ENCODE measurements at places on chromosomes 2 and 18.

GRCh38 chr2:42547446-42548295 is 20.8 kb upstream of the MTA3 start:
- no peak for DNase-seq

DNA sequence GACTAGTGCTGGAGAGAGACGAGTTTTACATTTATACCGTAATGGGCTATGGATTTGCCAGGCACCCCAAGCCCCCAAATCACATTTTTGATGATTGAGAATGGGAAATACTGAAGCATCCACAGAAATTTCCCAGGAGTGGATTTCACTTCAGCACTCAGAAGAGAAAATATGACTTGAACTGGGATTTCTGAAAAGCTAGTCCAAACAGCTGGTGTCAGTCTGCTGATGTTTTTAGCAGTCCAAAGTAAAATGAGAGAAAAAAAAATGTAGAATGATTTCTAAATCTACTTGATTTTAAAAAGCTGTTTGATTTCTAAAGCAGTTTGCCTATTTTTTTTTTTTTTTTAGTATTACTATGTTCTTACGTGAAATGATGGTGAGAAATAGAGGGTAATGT is 105.0 kb downstream of the PLEKHM3 start:
- DNase-seq, result no peak

- DNase-seq, result no peak
These were observed 87.3 kb upstream of the LCLAT1 start for GRCh38 chr2:30359644-30360167.

- peak; percentile 23 for DNase-seq
These were observed 529 bp upstream of the MTA3 start for GRCh38 chr2:42567806-42568400.

DNA sequence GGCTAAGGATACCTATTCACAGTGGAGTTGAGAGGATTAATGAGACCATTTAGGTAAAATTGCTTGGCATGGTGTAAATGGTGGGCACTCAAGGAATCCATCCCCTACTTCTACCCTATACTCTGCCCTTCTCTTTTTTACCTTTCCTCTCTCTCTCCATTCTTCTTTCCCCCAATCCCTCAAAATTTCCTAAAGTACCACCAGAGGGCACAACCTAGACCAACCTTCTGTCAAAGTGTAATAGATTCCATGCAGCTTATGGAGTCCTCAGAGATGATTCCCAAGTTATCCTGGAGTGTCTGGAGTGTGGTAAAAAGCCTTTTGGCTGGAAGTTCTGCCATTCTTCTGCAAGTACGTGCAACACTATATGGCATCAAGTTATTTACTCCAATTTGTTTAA is 33.0 kb upstream of the CCDC195 start:
- DNase-seq, result no peak

DNA sequence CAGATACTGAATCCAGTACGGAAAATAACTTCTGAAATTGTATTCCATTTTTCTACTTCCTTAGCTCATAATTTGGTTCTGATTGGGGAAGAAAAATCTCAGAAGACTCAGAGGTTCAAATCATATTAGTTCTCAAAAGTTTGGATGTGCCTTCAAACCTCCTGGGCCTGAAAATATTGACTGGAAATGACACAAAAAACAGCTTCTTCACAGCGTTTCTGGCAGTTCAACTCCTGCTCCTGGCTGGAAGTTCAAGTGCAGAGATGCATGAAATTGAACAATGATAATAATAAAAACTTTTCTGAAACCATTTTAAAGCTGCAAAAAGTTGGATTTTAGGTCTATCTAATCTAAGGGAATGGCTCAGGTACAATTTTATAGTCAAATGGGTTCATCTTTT is 1459.9 kb upstream of the CELF4 start:
- no peak for DNase-seq

- DNase-seq, result no peak
These were observed 62.8 kb upstream of the DTNA start for GRCh38 chr18:34647251-34647650.

DNA sequence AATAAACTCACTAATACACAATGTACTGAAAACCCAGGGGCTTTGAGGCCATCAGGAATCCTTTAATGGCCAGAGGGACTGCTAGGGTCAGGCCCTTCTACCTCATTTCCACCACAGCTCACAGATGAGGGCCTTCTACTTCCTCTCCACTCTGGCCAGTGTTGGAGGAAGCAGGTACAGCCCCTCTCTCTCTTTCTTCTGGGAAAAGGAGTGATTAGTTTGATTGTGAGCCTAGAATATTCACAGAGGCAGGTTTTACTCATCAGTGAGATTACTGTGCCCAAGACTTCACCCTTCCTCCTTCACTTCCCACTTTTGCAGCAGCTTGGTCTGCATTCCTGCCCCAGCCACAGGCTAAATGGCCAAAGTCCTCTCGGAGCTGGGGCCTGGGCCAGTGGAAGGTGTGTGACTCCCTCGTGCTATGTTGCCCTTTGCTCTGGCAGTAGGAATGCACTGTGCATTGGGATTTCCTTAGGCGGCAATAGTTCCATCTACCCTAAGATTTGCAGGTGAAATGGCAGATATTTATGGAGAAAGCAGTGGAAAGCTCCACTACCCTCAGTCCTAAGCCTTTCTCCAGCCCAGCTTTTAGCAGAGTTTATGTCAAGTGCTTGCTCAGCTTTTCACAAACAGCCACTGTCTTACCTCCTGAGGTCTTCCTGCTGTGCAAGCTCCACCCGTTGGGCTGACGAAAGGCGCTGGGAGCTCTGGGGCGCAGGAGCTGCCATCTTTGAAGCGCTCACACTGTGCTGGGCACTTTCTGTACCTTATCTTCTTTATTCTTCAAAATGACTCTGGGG is 36.2 kb upstream of the YES1 start:
- DNase-seq, result no peak

GRCh38 chr2:124250433-124250832 is 225.3 kb downstream of the CNTNAP5 start:
- DNase-seq, result no peak

DNA sequence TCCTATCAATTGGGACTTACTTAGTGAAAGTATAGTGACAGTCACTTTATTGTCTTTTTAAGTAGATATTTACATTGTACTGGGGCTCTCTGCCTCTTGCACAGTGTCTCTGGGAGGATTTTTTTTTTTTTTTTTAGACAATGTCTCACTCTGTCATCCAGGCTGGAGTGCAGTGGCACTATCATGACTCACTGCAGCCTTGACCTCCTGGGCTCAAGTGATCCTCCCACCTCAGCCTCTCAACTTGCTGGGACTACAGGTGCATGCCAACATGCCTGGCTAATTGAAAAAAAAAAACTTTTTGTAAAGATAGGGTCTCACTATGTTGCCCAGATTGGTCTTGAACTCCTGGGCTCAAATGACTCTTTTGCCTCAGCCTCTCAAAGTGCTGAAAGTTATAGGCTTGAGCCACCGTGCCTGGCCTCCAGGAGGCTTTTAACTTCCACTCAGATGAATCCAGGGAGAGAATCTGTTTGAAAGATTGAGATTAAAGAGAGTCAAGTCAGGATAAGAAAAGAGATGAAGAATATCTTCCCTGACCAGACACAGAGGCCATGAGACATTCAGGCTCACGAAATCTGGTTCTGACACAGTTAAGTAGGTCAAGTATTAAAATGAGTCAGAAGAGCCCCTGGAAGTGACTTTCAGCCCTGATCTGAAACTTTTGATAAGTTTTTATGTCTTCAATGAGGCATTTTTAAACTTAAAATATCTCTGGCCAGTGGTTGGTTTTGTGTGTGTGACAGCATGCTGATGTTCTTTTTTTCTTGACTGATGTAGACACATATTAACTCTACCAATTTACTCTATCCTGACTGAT is 18.3 kb downstream of the ARHGEF33 start:
- DNase-seq, result no peak

DNA sequence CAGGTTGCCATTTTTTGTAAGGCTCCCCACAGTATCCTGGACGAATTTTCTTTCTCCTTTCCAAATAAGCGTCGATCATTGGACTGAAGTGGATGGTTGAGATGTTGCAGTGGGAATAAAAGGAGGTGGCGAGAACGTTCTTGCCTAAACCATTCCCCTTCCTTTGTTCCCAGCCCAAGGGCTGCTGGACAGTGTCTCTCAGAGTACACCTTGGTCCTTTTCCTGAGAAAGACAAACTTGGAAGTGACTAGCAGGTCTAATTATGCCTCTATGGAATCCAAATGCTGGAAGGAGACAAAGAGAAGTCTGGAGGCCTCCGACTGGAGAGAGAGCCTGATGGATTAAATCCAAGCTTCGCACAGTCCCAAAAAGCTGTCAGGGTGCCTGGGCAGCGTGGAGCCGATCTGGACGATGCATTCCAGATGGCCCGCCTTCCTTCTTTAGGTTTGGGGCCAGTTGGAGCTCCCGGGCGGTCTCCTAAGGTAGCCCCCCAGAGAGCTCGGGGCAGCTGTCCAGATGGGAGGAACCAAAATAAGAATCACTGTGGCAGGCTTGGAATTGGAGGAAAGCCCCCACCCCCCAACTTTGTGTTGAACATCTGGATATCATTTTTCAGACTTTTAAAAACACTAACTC is 186.8 kb downstream of the TMEM247 start:
- no peak for DNase-seq

- no peak for DNase-seq
These were observed 127.6 kb upstream of the HS6ST1 start for GRCh38 chr2:128446049-128446873.

GRCh38 chr2:142915502-142915901 is 38.0 kb downstream of the KYNU start:
- no peak for DNase-seq

DNA sequence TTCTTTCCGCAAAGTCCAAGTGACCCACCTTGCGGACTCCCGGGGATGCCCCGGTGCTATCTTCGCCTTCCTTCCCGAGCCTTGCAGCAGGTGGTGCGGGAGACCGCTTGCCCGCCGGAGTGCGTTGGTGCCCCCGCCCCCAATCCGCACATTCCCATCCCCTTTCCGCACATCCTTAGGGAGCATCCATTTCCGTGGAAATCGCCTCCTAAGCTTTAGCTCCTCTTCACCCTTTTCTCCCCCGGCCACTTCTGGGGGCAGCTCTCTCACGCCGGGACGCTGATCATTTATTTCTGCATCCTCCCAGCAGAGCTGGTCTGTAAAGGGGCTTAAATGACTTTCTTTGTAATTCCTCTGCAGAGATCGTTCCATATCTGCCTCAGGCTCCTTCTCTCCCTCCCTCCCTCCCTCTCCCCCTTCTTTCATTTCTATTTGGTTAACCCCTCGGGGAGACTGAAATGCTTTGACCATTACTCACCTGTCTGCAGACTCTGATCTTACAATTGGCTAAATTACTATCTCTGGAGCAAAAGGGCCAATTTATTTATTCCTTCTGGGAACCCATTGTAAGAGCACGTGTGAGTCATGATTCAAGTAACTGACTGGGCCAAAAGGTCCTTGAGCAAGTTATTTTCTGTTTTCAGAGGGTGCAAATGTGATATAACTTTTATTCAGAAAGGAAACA is 1.3 kb upstream of the LYPD1 start:
- no peak for DNase-seq

DNA sequence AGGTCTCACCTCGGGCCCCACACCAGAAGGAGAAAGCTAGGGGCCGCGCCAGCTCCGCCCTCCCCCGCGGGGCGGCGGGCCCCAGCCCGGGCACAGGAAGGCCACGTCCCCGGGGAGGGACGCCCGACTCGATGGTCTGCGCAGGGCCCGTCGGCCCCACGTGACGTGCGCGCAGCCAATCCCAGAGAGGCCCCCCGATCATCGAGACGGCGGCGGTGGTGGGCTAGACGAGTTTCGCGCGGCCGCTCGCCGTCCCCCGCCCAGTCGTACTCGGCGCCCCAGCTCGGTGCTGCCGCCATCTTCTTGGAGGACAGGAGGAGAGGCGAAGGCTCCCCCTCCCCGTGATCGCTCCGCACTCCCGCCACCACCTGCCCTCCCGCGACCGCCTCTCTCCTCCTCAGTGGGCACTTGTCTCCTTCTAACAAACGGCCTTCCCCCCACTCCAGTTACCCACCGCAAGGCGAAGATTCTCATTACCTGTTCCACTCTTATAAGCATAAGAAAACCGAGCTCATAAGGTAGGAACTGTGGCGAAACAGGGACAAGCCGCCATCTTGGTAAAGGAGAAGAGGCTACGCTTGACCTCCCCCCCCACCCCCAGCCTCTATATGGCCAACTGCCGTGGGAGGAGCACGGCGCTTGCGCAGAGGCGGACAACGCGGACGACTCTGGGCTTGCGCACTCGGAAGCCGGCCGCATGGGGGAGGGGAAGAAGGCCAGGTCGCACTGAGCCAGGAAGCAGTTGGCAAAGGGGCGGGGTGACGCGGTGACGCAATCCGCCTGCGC is at the start of gene HDLBP:
Gene HDLBP (minus strand): TSS at position 580 of the 786 bp plus-strand sequence. CDS start 48,803 bp downstream, outside the sequence.
- peak; percentile 99 for DNase-seq

DNA sequence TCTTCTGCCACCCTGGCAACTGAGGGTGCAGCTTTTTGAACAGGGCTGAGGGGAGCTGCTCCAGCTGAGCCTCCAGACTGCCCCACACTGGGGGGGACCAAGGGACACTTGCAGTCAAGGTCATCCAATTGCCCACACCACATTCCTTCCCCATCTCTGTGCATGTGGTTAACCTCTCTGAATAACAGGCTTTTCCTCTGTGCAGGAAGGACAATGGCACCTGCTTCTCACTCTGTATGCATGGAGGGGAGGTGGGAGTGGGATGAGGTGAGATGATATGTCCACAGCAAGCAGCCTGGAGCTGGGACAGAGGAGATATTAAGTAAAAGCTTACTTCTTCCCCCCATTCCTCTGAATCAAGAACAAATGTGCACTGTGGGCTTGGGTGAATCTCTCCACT is 39.1 kb upstream of the TEX51 start:
- DNase-seq, result no peak

GRCh38 chr2:2271469-2271941 is 59.6 kb downstream of the MYT1L start:
- DNase-seq, result no peak

DNA sequence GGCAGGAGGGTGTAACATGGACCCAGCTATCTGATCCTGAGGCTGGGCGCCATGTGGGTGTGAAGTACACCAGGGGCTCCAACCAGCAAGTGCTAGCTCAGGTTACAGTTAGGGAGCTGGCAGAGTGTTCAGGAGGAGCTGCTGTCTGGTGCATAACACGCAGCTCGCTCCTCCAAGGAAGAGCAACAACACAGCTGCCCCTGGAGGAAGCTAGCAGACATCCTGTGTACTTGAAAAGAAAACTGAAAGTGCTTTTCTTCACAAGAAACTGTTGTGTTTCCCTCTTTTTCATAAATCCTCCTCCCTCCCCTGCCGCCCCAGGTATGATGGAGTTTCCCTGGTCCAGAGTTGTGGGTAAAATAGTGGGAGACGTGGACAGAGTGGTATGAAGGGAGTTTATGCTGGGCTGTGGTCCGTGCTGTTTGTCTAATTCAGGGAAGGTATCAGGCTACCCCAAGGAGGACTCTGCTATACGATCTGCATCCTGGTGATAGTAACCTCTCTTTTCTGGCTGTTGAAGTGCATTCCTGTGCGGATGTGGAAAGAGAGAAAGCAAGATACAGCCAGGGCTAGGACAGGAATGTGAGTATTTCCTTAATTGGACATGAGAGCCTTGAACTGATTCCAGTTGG is 6.1 kb upstream of the LBH start:
- DNase-seq, result peak; percentile 59

All from prostate gland (tissue), 2 donors.